ENCODE measurements at places on chromosomes 7 and 10.

- DNase-seq = no peak
Observed at GRCh38 chr7:118182593-118183427, 1.2 kb upstream of the LSM8 start.

- DNase-seq = peak; percentile 59
Observed at GRCh38 chr10:5659702-5660528, 6.5 kb downstream of the ASB13 start.

- no peak for DNase-seq
Observed at GRCh38 chr7:90660100-90660499, 64.0 kb downstream of the CDK14 start.

DNA sequence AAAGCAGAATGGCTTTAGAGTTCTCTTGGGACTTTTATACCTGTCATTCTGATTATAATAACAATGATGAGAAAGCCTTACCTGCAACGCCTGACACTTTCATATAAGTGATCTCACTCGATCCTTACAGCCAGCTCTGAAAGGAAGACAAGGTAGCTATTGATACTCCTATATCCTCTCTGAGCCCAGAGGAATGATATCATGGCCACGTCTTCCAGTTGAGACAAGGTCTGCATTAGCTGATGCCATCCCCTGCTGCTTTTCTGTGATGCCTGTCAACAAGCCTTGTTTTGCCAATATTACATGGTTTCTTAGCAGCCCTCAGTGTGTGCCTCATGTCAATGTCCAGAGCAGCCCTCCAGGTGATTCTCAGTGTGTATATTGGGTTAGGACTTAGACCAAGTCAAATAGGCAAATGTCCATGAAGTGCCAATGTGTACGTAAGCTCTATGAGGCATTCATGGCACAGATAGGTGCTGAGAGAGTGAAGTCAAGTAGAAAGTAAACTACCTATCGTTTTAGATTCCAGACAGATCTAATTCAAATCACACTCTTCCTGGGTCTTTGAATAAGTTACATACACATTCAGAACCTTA, 405.9 kb downstream of the ADRA2A start:
- DNase-seq = no peak

DNA sequence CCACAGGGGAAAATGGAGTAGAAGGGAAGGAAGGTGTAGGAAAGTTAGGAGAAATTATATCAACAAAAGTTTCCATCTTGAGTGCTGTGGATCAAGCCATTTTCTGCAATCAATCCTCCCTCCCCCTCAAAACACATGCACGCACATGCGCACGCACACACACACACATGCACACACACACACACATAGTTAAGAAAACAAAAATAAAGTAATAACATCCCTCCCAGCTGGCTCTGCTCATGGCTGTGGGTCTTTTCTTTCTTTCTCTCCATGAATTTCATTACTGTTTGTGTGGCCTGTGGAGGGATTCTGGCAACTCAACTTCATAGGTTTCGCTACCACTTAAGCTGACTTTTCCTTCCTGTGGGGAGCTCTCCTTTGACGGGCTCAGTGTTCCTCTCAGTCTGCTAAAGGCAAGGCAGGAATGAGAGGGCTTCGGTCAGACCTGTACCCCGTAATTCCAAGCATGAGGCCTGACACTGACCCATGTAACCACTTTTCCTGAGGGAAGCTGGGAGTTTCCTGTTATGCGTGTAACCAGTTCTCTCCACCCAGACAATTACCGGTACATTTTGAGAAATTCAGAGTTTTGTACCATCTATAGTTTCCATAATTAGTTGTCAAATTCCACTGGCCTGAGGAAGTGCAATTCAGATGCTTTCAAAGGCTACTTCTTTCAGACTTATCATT, 79.8 kb downstream of the ZNF92 start:
- DNase-seq = no peak

DNA sequence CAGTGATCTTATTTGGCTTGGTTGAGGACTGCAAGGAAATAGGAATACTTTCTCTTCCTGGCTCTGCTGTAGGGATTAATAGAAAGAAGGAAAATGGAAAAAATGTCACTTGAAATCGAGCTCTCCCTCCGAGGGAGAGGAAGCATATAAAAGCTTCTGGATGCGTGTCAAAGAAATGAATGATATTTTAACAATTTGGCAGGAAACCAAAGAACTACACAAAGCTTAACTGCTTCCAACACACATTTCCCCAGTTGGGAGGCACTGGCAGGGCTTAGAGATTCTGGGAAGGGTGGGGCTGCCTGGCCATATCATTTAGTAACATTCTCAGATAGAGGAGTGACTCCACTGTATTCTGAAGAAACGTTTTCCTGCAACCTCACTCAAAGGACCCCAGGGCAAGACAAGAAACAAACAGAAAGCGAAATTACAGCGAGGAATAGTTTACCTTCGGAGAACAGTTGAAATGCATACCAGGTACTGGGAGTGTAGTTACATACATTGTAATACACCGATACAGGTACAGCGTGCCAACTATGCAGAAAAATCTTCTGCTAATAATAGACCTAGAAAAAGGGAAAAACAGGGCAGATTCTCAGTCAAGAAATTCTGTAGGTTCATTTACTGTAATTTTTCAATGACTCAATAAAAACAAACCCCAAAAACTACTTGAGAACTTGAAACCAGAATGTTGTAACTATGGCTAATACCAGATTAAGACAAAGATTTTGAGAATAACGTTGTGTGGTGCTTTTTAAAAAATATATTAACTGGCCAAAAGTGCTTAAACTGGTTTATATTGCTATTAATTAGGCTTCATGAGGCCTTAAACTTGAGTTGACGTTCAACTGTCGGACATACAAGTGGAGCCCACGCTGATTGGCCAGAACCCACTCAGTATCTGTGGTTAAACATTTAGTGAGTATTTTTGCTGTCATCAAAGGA, 75.7 kb upstream of the ASAH2 start:
- peak; percentile 77 for DNase-seq

- no peak for DNase-seq
Observed at GRCh38 chr7:101699881-101700823, 71.1 kb upstream of the MYL10 start.

GRCh38 chr7:33698692-33699128, 206.6 kb upstream of the BMPER start:
- peak; percentile 35 for DNase-seq

DNA sequence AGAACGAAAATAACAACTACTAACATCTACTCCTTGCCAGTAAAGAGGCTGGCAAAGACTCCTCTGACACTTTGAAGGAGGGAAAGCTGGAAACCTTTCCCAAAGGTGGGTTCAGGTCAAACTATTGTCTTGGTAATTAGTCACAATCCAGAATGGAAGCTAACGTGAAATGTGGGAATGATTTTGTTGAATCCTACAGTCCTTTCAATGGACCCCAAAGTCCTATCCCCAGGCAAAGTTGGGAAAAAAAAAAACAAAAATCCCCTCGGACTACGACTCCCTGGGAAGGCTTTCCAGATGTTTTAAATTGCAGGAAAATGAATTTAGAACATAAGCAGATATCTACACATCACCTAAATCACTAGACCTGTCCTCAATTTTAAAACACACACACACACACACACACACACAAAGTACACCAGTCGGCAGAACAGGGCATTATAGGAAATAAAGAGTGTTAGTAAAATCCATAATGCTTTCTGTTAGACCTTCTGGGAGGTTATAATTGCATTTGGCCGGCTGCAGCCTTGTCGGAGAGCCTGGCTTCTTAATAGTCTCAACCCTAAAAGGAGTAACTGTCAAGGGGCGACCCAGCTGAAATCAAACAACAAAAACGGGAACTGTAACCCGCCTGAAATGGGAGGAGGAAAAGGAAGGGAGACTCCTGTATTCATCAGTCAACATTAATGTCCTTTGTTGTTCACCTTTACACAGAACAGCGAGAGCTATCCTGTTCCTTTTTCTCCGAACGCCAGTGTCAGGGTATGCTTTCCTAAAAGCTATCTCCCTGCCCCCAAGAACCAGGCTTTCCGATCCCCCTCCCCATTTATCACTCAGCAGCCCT, 1.5 kb downstream of the DOCK4 start:
- no peak for DNase-seq

DNA sequence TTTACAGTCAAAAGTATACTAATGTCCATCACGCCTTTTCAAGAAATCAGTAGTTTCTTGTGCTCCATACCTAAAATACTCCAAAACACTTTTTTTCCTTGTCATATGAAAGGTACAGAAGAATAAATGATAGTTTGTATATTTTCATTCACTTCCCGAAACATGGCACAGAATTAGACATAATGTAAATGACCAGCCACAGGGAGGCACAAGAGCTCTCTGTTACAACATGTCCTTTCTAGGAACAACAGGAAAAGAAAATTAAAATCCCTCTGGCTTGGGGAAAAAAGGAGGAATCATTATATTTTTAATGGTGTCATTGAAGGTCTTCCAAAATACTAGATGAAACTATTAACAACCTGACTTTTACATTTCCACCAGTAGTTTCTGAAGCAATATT, 331.2 kb downstream of the ACTR3B start:
- no peak for DNase-seq

DNA sequence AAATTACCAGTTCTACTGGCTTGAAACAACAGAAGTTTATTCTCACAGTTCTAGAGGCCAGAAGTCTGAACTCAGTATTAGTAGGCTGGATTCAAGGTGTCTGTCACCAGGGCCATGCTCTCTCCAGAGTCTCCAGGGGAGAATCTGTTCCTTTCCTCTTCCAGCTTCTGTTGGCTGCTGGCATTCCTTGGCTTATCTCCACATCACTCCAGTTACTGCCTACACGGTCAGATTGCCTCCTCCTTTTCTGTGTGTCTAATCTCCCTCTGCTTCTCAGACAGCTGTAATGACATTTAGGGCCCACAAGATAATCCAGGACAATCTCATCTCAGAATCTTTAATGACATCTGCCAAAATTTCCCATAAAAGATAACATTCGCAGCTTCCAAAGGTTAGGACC, 36.6 kb downstream of the MAPK8 start:
- DNase-seq = no peak

GRCh38 chr10:85548034-85548433, 818.6 kb downstream of the GRID1 start:
- no peak for DNase-seq
